ENCODE measurements at places on chromosomes 3 and 15. TPM values are rescaled to one million over a fixed set of nuclear protein-coding genes. Genes with fewer than 3 reads are reported as not detected.

DNA sequence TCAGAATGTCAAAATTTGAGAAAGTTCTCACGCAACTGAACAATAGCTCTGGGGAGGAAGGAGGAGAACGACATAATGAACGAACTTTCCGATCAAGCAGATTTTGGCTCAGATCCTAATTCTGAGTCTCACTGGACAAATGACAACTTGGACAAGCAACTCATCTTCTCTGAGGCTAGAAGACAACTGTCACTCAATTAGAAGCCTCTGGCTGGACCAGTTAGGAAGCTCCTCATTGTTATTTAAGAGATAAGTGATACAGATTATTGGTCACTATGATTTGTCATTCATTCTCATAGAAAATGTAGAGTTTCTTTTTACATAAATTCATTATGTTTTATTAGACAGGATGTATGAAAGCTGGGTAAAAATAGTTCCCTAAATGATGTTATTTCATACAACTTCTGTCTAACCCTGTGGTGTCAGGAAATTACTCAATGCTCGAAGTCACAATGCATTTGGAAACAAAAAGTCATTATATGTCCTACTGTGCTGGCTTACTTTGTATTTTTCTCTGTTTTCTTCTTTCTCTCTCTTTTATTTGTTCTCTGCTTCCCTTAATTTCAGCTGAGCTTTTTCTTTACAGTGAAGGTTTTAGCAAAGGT is 11.0 kb upstream of the C3orf49 start:
- H3K27ac ChIP-seq, result no peak overlapping the region
- no peaks in the 10 kb centered on the region for H3K4me1 ChIP-seq
- no peaks in the 10 kb centered on the region for H3K27me3 ChIP-seq
- H3K4me3 ChIP-seq, result no peak overlapping the region

DNA sequence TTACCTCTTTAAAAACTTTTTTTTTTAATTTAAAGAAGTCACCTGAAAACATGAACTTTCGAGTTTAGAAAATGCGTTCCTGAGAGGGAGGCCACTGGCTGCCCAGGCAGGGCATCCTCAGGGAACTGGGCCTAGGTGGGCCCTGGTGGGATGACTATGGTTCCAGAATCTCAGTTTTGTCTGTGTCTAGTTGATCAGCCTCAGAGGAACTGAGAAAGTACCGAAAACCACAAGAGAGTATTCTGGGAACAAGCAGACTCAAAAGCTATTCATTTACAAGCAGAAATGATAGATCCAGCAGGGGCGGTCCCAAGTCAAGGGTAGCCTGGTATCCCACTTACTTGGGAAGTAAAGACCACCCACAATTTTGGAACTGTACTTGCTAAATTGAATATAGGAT is 10.5 kb downstream of the WWTR1 start:
- no peak overlapping the region for H3K4me3 ChIP-seq
- peaks cover 17% of the 10 kb centered on the region for H3K27me3 ChIP-seq
- no peaks in the 10 kb centered on the region for H3K4me1 ChIP-seq
- peaks cover 4% of the 10 kb centered on the region for H3K36me3 ChIP-seq
- no peak for DNase-seq

GRCh38 chr15:55552926-55553325 is 35.2 kb downstream of the PYGO1 start:
- no peak overlapping the region for H3K4me3 ChIP-seq
- no peak overlapping the region for H3K27ac ChIP-seq
- no peak for DNase-seq
- no peaks in the 10 kb centered on the region for H3K36me3 ChIP-seq

- DNase-seq, result no peak
- H3K27ac ChIP-seq, result no peak overlapping the region
- peaks cover 31% of the 10 kb centered on the region for H3K36me3 ChIP-seq
- no peaks in the 10 kb centered on the region for H3K27me3 ChIP-seq
- peaks cover 44% of the 10 kb centered on the region for H3K4me1 ChIP-seq
- H3K4me3 ChIP-seq, result no peak overlapping the region
Observed at GRCh38 chr15:85556618-85556895, 176.2 kb downstream of the AKAP13 start.

DNA sequence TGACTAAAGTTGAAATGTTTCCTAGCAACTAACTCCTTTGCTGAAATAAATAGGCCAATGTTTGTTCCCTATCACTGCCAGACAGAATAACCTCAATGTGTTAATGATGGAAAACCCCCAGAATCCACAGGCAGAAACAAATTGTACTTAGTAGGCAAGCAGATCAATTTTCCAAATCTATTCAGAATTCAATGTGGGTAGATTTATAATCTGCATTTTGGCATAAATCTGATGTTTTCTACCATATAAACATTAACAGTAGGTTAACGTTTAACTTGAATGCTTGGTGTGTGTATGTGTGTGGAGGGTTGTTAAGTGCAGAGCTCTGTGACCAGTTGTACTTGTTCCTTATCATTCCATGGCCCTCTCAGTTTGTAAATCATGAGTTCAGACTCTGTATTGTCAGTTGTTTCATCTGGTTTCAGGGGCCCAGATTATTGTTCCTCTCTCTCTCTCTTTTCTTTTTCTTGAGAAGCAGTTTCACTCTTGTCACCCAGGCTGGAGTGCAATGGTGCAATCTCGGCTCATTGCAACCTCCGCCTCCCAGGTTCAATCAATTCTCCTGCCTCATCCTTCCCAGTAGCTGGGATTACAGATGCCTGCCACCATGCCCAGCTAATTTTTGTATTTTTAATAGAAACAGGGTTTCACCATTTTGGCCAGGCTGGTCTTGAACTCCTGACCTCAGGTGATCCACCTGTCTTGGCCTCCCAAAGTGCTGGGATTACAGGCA is 32.8 kb downstream of the PLSCR1 start:
- H3K27ac ChIP-seq, result no peak overlapping the region
- DNase-seq, result no peak
- H3K4me3 ChIP-seq, result no peak overlapping the region
- H3K27me3 ChIP-seq, result no peaks in the 10 kb centered on the region
- peaks cover 53% of the 10 kb centered on the region for H3K36me3 ChIP-seq
- H3K4me1 ChIP-seq, result peaks cover 23% of the 10 kb centered on the region

DNA sequence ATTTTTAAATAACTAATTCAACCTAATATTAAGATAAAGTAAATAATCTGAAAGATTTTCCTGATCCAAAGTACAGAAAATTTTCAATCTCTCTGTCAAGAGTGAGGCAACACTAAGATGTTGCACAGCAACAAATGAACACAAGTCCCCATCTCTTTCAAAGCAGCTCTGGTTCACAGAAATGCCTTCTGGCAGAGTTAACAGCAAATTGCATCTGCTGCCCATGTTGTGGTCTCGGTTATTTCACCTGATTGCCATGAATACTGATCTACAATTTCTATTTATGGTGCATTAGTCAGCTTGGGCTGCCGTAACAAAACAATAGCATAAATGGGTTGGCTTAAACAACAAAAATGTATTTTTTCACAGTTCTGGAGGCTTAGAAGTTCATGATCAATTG is 167.3 kb downstream of the BCHE start:
- no peaks in the 10 kb centered on the region for H3K27me3 ChIP-seq
- H3K4me3 ChIP-seq, result no peak overlapping the region
- no peaks in the 10 kb centered on the region for H3K4me1 ChIP-seq

DNA sequence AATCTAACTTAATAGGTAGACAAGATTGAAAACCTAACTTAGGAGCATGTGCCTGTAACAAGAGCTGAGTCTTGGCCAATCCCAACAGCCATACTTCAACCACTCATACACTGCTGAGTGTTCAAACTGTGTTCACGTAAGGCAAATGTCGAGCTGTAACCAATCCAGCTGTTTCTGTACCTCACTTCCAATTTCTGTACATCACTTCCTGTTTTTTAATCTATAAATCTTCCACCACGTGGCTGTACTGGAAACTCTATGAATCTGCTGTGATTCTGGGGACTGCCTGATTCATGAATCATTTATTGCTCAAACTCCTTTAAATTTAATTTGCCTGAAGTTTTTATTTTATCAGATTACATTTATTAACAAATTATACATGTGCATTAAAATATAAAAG is 44.6 kb upstream of the NEDD4 start:
- H3K27ac ChIP-seq, result peak overlapping the region; percentile 42
- no peak overlapping the region for H3K4me3 ChIP-seq
- peaks cover 34% of the 10 kb centered on the region for H3K4me1 ChIP-seq

DNA sequence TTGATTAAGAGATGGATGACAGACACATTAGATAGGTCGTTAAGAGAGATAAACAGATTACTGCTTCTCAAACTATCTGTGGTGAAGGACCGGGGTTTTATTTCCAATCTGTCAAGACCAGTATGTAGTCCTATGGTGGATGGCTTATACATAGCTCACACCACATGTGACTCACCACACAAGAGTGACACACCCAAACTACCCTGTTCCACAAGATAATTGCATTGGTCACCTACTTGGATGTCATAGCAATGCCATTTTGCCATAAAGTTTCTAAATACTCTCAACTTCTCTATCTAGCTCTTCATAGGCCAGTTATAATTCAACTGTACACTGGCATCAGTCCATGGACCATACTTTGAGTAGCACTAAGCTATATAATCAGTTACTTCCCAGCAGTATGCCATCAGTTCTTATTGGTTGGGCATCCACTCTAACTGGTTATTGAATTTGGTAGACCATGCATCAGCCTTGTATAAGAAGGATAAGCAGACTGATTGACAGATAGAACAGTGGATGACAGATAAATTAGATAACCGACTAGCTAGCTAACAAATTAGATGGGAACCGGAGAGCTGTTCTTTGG is 11.6 kb downstream of the WWTR1 start:
- H3K27me3 ChIP-seq, result peaks cover 15% of the 10 kb centered on the region
- DNase-seq, result no peak
- H3K36me3 ChIP-seq, result peaks cover 2% of the 10 kb centered on the region
- H3K4me1 ChIP-seq, result no peaks in the 10 kb centered on the region
- H3K4me3 ChIP-seq, result no peak overlapping the region

- H3K4me3 ChIP-seq, result no peak overlapping the region
- no peaks in the 10 kb centered on the region for H3K4me1 ChIP-seq
- no peak overlapping the region for H3K27ac ChIP-seq
Observed at GRCh38 chr3:184663756-184664155, 48.1 kb downstream of the MAGEF1 start.

DNA sequence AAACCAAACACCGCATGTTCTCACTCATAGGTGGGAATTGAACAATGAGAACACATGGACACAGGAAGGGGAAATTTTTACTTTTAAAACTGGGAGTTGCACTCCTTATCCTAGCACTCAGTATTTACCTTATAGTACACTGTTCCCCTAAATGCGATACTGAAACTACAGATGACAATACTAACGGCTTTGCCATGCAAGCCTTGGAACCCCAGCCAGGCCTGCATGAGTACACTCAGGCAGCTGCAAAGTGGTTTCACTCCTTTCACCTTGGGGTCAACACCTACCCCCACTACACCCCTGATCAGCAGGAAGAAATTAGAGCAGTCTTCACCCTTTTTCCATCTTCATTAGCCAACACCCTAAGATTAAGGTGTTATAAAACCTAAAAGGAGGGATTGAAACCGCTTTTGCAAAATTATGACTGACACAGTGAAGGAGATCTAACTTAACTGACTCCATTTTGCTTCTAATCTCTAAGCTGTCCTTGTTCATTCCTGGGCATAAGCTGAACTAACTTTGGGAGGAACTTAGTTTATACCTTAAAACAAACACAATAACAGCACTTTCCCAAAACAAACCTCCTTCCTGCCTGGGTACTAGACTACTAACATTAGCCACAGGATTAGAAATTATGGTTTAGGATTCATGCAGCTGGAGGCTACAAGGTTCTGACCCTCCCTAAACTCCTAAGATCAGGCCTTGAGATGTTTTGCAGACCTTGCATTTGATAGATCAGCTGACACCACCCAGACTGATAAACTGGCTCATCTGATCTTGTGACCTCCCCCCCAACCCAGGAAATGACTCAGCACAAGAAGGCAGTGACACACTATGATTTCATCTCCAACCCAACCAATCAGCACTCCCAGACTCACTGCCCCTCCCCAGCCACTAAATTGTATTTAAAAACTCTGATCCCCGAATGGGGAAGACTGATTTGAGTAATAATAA is 452.1 kb upstream of the PPP2R3A start:
- DNase-seq, result no peak
- H3K27me3 ChIP-seq, result no peaks in the 10 kb centered on the region
- H3K4me3 ChIP-seq, result no peak overlapping the region
- no peak overlapping the region for H3K27ac ChIP-seq
- H3K36me3 ChIP-seq, result no peaks in the 10 kb centered on the region

DNA sequence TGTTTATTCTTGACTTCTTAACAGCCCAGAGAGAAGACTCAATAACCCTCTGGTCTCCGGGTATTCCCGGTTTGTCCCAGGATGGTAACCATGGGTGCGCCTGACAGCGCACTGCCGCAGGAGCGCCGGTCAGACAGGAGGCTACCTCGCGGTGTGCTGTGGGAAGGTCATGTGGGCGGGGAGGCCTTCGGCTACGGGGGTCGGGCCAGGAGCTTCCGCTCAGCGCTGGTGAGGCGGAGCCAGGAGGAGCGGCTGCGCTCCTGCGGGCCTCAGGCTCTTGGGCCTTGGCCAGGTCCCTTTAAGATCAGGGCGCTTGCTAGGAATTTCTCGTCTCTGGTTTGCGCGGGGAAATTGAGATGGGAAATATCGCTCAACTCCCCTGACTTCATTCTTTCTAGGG is 182.3 kb upstream of the NDN start:
- H3K4me1 ChIP-seq, result no peaks in the 10 kb centered on the region
- no peak for DNase-seq
- H3K4me3 ChIP-seq, result no peak overlapping the region
- H3K27me3 ChIP-seq, result no peaks in the 10 kb centered on the region
- H3K27ac ChIP-seq, result no peak overlapping the region

GRCh38 chr15:72857331-72858063 is 73.9 kb upstream of the ADPGK start:
- peaks cover 12% of the 10 kb centered on the region for H3K27me3 ChIP-seq
- no peak for DNase-seq
- no peak overlapping the region for H3K27ac ChIP-seq
- no peaks in the 10 kb centered on the region for H3K4me1 ChIP-seq
- no peaks in the 10 kb centered on the region for H3K36me3 ChIP-seq
- no peak overlapping the region for H3K4me3 ChIP-seq

CHDH gene
- 10.7 TPM for total RNA-seq

ARRDC4 gene
- 0.27 TPM for total RNA-seq

RBPMS2 gene
- 0.09 TPM for total RNA-seq

NEK10 gene
- 0.84 TPM for total RNA-seq

ITIH4 gene
- total RNA-seq, result 3.6 TPM

FRMD4B gene
- 78.0 TPM for total RNA-seq

ZNF860 gene
- total RNA-seq, result 1.8 TPM

ILDR1 gene
- total RNA-seq, result 0.28 TPM

NPAP1 gene
- total RNA-seq, result not detected

MED12L gene
- total RNA-seq, result 7.1 TPM

SEC22C gene
- 36.1 TPM for total RNA-seq

CASR gene
- not detected for total RNA-seq

Data from activated T-helper 2 cell treated with anti-CD3 and anti-CD28 coated beads, Interferon-gamma antibody, Interleukin-2, Interleukin-4, amounts not matched to agents 10 μg/mL and 5 μg/mL and 100 μg/mL, durations not matched to agents 14 hours and 24 hours and 36 hours (primary cell).